ENCODE measurements at places on chromosomes 4 and X.

DNA sequence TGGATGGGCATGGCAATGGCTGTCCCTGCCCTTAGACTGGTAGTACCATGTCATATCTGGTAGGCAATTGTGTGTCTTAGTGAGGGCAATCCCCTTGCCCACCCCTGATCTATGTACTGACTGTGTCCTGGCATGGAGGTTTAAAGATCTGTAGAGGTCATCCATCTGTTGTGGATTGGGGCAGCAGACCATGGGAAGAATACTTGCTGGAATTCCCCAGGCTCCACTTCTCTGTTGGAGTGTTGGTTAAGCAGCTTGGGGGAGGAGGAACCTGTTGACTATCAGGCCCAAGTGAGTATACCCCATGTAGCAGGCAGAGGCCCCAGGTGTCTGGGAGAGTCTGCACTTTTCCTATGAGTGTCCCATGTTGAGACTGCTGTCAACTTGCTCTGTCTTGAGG is 246.7 kb upstream of the DIPK2B start:
- DNase-seq = no peak

- DNase-seq = no peak
Observed at GRCh38 chr4:13539619-13540445, 4.5 kb downstream of the NKX3-2 start.

DNA sequence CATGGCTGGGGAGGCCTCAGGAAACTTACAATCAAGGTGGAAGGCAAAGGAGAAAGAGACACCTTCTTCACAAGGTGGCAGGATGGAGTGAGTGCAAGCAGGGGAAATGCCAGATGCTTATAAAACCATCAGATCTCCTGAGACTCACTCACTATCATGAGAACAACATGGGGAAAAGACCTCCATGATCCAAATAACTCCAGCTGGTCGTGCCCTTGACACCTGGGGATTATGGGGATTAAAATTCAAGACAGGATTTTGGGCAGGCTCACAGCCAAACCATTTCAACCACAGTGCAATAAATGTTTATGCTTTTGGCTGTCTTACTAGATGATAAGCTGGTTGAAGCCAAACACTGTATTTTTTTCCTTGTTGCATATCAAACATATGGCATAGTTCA is 1112.4 kb downstream of the STIM2 start:
- DNase-seq = no peak

DNA sequence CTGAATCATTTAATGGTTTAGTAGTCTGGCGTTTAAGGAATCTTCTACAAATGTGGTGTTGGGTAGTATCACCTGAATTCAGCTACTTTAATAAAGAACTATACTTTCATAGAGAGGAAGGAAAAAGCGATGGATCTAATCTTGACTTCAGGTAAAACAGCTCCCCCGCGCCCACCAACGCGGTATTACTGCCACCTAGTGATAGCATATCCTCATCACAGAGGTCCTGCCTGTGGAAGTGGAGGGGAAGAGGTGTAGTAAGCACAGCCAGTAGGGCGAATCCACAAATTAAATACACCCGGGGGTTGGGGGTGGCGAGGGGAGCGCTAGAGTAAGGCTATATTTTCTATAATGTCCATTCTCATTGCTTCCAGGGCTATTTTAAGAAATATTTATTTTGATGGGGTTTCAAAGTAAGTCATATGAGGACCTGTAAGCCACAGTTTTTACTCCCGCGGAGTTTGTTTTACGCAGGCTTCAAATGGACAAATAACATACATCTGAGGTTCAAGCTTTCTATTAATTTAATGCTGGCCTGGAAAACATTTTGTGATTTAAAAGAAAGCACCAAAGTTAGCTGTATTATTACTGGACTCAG is 8.3 kb upstream of the DAPP1 start:
- DNase-seq = peak; percentile 21

- no peak for DNase-seq
Observed at GRCh38 chr4:7062816-7063215, 5.0 kb downstream of the GRPEL1 start.

- no peak for DNase-seq
Observed at GRCh38 chrX:129719931-129720530, 18.7 kb upstream of the XPNPEP2 start.

DNA sequence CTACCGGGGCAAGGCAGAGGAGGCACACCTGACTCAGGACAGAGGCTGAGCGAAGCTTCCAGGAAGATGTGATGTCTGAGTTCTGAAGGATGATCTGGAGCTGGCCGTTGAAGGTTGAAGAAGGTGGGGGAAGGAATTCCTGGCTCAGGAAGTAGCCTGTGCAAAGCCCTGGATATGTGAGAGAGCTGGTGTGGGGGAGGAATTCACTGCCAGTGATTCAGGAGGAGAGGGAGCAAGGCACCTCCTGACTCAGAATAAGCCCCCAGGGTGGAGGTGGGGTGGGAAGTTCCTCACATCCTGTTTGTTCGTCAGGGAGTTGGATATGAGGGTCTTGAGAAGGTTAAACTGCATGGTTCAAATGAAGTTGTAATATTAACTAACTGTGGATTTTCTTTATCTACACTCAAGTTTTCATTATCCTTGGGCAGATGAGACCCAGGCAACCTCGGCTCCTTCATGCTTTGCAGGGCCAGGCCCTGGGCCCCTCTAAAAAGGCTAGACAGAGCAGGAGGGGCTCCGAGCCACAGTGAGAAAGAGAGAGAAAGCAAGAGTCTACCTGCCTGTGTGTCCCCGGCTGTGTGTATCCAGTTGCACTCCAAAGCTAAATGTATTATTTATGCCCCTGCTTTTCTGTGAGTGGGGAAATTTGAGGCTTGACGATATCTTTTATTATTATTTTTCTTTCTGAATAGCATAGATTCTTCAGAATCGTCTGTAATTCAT is 7.1 kb downstream of the NHSL2 start:
- no peak for DNase-seq

DNA sequence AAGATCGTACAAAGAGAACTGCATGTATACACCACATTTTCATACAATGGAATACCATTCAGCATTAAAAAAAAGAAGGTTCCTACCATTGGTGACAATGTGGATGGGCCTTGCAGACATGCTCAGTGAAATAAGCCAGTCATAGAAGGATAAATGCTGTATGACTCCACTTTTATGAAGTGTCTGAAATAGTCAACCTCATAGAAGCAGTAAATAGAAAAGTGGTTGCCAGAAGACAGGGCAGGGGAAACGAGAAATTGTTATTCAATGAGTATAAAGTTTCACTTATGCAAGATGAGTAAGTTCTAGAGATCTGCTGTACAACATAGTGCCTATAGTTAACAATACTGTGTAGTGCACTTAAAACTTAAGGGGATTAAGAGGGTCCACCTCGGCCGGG is 257.5 kb upstream of the FTHL17 start:
- no peak for DNase-seq

DNA sequence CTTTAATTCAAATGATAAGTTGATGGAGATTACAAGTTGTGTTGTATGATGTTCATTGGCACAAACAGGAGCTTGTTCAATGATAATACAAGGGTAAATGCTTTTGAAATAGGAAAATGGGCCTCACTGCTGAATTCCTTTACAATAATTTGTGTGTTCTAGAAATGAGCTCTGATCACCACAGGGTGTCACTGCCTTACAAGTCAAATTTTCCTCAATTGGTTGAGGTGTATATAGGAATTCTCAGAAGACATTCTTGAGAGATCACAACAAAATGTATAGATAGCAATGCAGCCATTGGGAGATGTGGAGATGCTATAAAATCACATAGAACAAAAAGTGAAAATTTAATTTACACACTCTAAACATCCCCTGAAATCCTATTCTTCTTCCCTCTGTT is 49.6 kb downstream of the KLF8 start:
- no peak for DNase-seq

GRCh38 chrX:21838937-21839333 is 482 bp upstream of the MBTPS2 start:
- DNase-seq = no peak

DNA sequence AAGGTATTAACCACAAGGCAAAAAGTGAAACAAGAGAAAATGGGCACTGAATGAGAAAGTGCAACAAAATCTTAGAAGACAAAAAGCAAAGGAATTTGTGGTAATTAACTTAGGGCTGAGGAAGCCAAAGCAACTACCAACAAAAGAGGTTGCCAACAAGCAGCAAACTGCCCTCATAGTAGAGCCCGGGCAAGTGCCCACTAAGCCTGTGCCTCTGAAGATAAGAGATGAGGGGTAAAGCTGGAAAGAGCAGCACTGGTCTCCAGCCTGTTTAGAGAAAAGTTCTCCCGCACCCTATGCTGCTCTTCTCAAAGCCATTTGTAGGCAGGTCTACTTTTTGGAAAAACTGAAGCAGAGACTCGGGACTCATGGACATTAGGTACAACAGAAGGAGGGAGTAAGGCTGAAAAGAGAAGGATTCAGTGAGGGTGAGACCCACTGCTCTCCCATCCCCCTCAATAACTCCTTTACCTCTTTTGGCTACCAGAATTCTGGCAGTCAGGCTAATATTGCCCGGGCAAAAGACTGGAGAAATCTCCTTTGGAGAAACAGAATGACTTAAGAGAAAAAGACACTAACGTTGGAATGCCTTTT is 29.6 kb upstream of the KCNE5 start:
- DNase-seq = no peak

- DNase-seq = no peak
Observed at GRCh38 chr4:2768124-2768523, 12.0 kb upstream of the TNIP2 start.

GRCh38 chr4:140742838-140743193 is 13.4 kb downstream of the TBC1D9 start:
- DNase-seq = no peak

- no peak for DNase-seq
Observed at GRCh38 chrX:11109968-11110367, 1.2 kb upstream of the HCCS start.

- DNase-seq = no peak
Observed at GRCh38 chr4:60617731-60618130, 582.4 kb upstream of the ADGRL3 start.

- DNase-seq = no peak
Observed at GRCh38 chr4:78031417-78031950, 25.6 kb upstream of the FRAS1 start.

DNA sequence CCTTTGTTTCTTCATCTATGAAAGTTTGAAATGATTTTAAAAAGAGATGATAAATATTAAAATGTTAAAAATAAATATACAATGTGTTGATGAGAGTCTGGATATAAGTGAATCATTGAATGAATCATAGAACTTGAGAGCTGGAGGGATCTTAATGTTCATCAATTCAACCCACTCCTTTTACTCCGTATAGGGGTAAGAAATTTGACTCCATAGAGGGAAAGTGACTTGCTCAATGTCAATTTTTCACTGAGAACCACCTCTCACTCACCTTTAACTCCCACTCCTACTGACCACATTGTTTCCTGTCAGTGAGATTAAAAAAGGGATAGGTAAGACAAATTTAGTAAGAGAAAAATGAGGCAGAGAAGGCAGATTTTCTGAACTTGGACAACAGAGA is 557.2 kb upstream of the GRIA3 start:
- DNase-seq = no peak

DNA sequence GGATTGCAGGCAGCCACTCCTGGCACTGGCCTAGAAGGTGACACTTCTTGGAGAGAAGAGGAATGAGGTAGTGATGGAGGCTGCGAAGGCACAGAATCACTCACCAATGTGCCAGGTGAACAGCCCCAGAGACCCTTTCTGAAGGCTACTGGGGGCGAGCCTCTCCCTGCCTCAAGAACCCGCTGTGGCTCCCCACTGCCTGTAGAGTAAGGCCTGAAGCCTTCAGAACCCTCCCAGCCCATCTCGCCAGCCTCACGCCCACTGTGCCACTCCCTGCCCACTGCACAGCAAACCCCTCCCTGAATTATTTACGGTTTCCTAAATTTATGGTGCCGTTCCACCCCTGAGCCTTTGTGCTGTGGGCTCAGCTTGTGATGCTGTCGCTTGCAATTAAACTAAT is 24.2 kb upstream of the SORCS2 start:
- no peak for DNase-seq

DNA sequence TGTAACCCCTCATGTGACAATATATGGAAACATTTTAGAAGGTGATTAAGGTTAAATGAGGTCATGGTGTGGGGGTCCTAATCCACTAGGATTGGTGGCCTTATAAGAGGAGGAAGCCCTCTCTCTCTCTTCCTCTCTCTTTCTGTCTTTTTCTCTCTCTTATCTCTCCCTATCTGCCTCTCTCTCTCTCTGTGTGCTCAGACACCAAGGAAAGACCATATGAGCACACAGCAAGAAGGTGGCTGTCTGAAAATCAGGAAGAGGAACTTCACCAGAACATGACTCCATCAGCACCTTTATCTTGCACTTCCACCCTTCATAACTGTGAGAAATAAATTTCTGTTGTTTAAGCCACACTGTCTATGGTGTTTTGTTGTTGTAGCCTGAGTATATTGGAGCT is 1472.2 kb downstream of the PCDH7 start:
- DNase-seq = no peak

GRCh38 chr4:3869661-3870566 is 103.7 kb downstream of the ADRA2C start:
- DNase-seq = no peak

DNA sequence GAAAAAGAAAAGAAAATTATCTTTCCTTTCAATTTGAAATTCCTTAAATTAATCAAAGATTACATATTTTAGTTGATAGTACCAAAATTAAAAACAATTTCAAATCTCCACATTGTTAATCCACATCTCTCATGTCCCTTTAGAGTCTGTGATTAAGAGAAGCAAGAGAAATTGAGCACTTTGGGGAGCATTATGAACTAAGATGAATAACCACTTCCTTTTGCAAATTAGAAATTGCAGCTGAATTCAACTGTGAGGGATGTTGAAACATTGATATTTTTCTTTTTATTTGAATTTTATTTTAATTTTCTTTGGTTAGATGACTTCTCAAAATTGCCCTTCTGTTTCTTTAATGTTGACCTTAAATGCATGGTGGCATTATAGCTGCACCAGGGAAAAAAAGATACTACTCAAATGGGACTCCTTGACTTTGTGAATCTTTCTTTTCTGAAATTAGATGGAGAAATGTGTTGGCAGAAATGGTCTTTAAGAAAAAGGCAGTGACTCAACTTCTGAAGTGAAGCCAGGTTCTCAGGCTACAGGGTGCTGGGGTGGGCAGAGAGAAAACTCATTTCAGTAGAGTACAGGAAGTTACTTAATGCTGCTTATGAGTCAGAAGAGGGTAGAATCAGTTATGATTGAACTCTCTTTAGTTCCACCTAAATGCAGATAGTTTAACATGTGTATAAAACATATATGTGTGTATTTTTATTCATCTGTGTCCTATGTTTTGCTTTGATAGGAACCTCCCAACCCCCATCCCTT is 92.0 kb upstream of the TNIP3 start:
- DNase-seq = no peak

DNA sequence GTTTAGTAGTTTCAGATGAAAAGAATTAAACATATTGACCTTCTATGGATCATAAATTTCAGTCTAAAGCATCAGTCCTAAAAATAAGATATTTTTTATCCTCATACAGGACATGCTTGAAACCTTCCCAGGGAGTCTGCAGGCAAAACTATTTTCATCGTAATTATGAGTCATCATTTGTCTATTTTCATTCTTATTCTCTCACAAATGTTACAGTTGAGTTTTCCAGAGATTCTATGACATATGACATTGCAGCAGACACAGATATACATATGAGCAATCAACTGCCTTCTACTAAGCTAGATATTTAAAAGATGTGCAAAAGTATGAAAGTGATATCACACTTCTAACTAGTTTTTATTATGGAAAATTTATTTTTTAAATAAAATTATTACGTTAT is 398.0 kb downstream of the MAGEB5 start:
- DNase-seq = no peak

- no peak for DNase-seq
Observed at GRCh38 chr4:58653251-58653650, 1543.1 kb upstream of the IGFBP7 start.

All from stimulated activated CD4-positive, alpha-beta T cell treated with anti-CD3 and anti-CD28 coated beads, Interleukin-1b, Interleukin-23, amount 100 ng/mL, for 1 hour (primary cell).